Activated CD4-positive, alpha-beta T cell treated with anti-CD3 and anti-CD28 coated beads for 24 hours (primary cell): ENCODE measurements at places on chromosomes 6 and 20.

GRCh38 chr20:31675828-31676608 lies 38.3 kb downstream of the COX4I2 start:
- peak; percentile 43 for DNase-seq

DNA sequence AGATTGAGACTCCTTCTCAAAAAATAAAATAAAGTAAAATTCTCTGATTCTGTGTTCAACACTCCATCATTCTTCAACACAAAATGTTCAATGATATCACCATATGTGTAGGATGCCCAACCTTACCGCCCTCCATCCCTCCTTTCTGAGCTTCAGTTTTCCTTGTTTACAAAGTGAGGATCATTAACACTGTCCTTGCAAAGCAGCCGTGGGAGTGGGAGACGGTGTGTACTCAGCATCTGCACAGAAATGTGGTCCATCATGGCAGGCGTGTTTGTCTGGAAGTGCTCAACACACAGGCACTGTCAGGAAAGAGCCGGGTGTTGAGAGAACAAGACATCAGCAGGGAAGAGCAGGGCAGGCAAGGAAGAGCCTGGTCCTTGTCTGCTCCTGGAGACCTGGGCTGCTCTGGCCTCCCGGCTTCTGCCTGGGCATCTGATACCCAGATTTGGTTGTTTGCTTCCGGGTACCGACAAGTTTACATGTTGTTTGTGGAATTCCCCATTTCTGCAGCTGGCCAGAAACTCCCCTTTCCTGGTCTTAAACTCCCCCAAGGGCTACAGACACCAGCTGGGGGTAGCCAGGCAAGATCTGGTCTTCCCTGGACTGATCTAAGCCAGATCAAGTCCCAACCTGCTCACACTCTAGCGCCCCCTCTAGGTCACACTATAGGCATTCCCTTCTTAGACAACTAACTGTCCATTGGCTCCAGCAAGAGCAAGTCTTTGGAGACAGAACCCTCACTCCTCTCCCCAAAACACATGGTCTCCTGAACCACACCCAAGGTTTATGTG lies 26.7 kb upstream of the TTPAL start:
- DNase-seq: no peak

DNA sequence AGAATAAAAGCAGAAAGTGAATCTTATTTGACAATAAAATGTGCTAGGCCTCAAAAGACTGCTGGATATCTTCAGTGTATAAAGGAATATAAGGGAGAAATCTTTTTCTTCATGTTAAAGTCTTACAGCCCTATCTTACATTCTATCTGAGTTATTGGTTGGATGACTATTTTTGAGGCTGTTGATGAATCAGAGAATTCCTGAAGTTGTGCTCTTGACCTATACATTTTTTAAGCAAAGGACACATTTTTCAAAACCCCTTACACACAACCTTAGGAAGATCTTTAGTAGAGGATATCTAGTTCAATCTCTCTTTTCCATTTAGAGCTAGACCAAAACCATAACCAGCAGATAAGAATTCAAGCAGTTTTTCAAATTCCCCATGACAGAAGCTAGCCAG lies 10.9 kb upstream of the CGA start:
- no peak for DNase-seq

GRCh38 chr20:22916021-22916842 lies 118.9 kb upstream of the SSTR4 start:
- DNase-seq: no peak

- DNase-seq: no peak
Measured at GRCh38 chr6:165599596-165600487, 63.2 kb downstream of the PDE10A start.

- DNase-seq: no peak
Measured at GRCh38 chr6:25354078-25354932, 75.1 kb downstream of the CARMIL1 start.

GRCh38 chr6:158815907-158816306 lies 3.3 kb downstream of the EZR start:
- no peak for DNase-seq

GRCh38 chr6:140541288-140541687 lies 1166.8 kb upstream of the CITED2 start:
- no peak for DNase-seq

GRCh38 chr20:53163486-53163885 lies 191.3 kb downstream of the TSHZ2 start:
- DNase-seq: no peak

DNA sequence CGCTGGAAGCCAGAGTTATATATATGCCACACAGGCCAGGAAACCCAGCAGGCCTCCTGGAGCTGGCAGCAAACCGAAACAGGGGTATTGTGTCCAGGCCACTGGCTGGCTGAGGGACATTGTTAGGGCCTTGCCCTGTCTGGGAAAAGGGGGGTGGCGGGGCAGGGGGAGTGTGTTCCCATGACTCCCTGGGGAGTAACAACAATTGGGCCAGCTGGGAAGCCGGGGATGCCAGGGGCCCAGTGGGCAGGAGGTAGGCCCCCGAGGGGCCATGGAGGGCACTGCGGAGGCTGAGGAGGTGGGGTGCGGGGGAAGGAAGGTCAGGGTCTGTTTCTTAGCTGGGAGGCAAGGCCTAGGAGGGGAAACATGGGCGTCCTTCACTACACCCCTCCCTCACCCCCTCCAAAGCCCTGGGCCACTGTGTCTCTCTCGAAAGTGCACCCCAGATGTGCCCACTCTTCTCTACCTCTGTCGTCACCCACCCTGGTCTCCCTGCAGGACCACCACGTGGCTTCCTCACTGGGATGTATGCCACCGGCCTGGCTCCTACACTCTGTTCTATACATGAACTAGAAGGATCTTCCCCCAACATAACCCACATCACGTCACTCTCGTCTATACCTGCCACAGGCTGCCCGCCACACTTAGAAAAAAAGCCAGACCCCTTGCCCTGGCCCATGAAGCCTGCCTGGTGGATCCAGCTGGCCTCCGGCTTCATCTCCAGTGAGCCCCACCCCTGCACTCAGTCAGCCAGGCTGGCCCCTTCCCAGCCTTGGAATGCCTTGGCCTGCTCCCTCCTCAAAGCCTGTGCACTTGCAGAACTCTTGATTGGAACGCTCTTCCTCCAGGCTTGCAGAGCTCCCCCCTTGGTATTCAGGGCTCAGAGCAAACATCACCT lies 7.8 kb upstream of the E2F1 start:
- DNase-seq: no peak

- no peak for DNase-seq
Measured at GRCh38 chr20:50189681-50190250, 864 bp upstream of the CEBPB start.
